ENCODE measurements at places on chromosomes 11 and 22. TPM values are rescaled to one million over a fixed set of nuclear protein-coding genes. Genes with fewer than 3 reads are reported as not detected.

Gene THY1
- 376 TPM for total RNA-seq

- peak; percentile 23 for DNase-seq
Measured at GRCh38 chr22:25375683-25376082, 156.2 kb downstream of the CRYBB2 start.

- DNase-seq = no peak
Measured at GRCh38 chr22:17243524-17243923, 24.3 kb upstream of the ADA2 start.

DNA sequence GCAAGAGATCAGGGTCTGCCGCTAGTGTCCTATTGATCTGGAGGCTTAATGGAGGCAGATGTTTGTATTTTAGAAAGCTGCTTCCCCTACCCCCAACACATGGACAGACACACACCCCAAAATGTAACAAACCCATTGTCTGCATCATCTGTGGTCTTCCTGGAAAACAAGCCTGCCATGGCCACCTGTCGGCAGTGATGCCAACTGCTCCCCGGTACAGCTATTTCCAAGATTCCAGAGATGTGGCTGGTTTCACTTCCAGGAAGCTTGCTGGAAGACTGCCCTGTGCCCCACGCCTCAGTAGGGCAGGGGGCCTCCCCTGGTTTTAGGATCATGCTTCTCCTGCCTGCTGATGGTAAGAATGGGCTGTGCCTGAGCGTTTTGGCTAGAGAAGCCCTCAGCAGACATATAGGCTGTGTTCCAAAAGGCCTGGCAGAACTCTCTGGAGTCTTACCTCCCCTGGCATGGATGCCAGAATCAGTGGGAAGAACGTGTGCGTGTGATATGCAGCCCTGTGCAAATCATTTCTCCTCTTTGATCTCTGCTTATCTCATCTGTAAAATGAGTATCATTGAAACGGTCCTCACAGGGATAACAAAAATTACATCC lies 108.6 kb downstream of the FBXO7 start:
- no peak for DNase-seq

DNA sequence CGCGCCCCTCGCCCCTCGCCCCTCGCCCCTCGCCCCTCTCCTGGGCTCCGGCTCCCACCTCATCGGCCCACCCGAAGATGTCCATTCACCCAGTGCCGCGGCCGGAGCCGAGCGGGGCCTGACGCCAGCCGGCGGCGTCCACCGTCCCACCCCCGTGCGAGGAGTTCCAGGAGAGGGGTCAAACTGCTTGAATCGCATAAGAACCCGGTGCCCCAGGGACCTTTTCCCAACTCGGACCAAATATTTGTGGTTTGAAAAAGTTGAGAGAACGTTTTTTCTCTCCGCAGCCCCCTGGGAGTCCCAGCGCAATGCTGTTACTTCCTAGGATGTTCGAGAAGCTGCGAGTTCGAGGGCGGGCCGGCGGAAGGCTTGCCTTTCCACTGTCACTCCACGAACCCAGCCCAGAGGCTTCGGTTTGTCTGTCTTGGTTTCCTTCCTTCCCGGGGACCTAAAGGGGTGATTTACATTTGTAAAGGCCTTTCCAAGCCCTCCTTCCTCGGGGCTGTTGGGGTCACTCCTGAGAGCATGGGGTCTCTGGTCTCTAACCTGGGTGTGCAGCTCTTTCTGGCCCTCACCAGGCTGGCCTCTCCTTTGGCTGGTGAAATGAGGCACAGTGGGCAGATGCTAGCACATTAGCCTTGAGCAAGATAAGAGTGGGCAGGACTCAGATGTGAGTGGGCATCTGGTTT lies 38.0 kb downstream of the ETS1 start:
- peak; percentile 22 for DNase-seq

DNA sequence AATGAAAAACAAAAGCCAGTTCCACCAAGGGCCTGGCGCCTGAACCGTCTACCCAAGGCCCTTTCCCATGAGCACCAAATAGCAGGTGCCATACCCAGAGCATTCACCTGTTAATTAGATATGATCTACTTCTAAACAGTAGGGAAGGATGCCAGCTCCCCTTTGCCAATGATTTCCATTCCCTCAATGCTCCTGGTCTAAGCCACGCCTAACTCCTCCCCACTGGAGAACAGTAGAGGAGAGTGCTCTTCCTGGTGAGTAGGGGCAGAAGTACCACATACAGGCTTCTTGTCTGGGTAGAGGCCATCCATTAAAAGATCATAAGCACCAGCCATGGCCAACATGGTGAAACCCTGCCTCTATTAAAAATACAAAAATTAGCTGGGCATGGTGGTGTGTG lies 40.7 kb downstream of the PACSIN2 start:
- no peak for DNase-seq

GRCh38 chr11:113464416-113464815 lies 10.8 kb downstream of the DRD2 start:
- DNase-seq = no peak

GRCh38 chr11:113193946-113194345 lies 120.4 kb upstream of the TTC12 start:
- DNase-seq = no peak

DNA sequence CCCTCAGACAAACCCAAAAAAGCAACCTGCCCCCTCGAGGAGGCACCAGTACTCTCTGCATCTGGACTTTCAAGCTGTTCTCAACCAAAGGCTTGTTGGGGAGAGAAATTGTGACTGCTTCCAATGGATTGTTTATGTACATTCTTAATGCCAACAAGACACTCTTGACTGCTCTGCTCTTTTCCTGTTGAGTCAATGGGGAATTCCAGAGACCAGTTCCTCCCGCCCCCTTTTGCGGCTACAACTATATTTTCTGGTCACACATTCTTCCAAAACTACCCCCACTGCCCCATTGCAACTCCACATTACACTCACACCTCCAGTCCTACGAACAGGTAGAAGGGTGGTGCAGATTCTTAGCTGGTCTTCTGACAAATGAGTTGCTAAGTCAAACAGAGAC lies 187.0 kb downstream of the DSCAML1 start:
- no peak for DNase-seq

Gene CDC42EP2
- 15.2 TPM for total RNA-seq

DNA sequence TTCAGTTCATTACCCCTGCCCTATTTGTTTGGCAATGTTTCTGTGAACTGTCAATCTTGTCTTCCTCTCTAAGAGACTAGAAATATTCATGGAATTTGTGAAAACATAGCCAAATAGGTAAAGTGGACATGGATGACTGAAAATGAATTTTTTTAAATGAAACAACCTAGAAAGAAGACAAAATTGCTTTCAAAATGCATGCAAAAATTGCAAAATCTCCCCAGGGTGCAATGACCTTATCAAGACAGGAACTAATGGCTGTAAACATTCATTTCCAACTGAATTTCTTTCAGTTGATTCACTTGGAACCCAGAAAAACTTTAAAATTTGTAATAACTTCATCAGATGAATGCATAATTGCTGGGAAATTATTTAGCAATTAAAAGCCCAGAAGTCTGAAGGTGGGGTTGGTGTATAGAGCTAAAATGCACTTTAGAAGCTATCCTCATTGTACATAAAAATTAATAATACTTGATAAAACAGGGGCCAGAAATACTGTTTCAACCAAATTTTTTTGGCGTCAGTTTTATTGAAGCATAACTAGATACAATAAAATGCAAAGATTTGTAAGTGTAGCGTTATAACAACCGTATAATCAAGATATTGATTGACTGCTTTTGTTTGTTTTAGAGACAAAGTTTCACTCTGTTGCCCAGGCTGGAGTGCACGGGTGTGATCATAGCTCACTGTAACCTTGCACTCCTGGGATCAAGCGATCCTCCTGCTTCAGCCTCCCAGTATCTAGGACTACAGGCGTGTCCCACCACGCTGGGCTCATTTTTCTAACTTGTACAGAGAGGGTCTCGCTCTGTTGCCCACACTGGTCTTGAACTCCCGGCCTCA lies 27.6 kb upstream of the SLC35C1 start:
- no peak for DNase-seq

DNA sequence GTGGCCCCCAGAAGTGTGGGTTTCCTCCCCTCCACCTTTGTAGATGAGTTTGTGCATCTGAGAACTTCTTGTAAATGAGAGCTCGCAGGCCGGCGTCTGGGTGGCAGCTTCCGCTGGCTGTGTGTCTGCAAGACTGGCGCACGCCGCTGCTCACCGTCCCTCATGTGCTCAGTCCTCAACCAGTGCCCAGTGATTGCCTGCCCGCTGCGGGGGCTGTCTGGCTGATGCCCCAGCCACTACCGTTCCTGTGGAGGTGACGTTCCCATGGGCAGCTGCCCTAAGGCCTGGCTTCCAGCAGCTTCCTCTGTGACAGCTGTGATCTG lies 8.8 kb downstream of the TBX1 start:
- no peak for DNase-seq

DNA sequence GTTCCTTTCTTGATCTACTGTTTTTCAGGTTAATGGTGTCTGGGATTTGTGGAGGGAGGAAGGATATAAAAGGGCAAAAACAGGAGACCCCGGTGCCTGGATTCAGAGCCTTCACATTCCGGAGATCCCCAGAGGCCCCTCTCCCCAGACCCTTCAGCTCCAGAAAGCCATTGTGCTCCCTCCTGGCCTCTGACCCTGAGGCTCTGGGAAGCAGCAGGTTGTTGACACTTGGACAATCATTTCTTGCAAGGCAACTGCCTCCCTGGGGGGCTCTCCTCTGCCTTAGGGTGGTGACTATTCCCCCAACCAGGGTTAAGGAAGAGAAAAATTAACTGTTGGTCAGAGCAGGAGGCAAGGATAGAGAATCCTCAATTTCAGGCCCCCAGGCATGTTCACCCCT lies 86.9 kb upstream of the NNMT start:
- no peak for DNase-seq

GRCh38 chr22:30998329-30998728 lies 29.3 kb downstream of the TUG1 start:
- DNase-seq = no peak

DNA sequence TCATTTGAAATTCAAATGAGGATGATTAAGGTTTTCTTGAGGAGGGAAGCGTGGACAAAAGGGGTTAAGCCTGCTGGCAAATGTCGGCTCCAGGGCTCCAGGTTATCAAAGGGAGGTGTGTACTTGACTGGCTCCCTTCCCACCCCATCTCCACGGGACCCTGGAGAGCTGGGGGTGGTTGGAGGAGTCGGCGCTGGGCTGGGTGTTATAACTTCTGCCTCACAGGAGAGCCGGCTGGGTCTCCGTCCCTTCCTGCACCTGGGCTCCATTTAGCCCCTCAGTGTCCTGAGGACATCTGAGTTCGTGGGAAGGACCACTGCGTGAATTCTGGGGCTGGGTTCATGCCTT lies 15.6 kb downstream of the POU2F3 start:
- DNase-seq = no peak

DNA sequence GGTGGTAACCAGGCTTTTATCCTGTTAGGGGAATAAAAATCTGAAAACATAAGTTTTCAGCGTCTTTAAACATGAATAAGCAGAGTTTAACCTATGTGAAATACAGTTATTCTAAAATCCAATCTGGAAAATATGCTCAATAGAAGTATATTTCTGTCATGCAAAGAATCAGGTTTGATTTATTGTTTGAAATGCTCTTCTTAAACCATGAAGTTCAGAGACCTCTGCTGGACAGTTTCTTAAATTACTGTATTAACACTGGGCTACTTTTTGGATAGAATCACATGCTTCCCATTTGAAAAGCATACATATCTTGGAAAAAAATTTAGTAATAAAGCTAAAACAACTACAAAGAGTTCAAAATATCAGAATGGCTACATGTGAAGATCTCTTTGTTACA lies 25.4 kb downstream of the APIP start:
- DNase-seq = no peak

Gene SPON1
- total RNA-seq = 4.1 TPM

DNA sequence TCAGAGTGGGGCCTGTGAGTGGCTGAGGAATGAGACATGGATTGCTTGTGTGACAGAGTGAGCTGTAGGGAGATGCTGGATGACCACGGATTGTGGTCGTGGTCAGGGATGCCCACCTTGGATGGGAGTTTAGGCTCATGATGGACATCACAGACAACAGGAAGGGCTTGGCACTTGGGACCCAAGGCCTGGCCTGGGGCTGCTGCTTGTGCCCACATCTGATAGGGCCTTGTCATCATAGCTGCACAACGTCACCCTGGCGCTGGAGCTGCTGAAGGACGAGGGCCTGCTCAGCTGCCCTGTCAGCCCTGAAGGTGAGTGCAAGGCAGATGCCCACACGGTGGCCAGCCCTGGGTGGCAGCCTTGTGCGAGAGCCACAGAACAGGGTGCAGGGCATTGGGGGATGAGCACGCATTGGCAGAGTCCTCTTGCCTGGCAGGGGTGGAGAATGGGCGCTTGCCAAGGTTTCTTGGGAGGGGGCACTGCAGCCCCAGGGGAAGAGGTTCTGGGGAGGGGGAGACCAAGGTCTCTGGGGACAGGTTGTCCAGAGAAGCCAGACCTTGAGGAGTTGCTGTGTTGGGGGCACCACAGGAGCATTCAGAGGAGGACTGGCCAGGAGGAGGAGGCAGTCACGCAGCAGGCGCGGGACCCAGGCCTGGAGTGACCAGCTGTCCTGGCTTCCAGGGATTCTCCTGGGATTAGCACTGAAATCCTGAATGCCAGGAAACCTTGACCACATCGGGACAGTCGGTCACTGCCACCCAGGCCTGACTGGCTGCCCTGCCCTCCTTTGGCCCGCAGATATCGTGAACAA lies 25.0 kb downstream of the PARVG start:
- DNase-seq = peak; percentile 6

DNA sequence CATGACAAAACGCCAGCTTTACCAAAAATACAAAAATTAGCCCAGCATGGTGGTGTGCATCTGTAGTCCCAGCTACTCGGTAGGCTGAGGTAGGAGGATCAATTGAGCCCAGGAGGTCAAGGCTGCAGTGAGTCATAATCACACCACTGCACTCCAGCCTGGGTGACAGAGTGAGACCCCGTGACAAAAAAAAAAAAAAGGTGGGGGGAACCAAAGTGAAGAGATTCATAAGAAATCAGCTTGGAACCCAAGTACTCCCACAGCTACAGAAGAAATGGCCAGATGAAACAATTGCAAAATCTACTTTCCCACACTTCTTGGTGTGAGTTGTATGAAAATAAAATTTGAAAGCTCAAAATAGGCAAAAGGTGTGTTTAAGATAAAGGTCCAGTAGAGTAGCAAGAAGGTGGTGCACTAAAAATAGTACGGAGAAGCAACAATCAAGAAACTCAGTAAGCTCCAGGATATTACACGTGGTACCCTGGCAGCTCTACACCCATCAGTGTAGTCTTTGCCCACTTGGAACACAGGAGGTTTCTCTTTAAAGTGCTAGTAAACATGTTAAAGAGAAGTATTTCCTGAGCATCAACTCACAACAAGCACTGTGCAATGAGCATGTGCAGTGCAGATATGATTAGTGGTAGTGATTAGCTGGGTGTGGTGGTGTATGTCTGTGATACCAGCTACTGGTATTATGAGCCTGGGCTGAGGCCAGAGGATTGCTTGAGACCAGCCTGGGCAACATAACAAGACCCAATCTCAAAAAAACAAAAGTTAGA lies 5.3 kb downstream of the HARBI1 start:
- DNase-seq = no peak

GRCh38 chr11:3905080-3905953 lies 49.9 kb downstream of the STIM1 start:
- DNase-seq = no peak

Gene GSTT2B
- total RNA-seq = 23.2 TPM

DNA sequence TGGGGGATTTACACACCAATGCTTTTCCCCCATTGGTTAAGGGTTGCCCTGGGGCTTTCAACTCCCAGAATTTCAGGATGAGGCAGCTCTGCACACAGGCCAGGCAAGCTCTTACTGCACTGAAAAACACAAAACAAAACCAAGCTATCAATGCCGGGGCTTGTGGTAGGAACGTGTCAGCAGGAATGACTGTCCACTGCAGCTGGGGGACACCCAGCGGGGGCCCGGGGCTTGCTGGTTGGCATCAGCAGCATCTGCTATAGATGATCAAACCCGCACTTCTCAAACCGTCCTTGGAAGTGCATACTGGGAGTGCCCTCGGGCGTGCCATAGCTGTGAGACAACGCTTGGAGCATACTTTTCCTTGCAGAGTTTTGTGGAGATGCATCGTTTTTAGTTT lies 7.7 kb downstream of the TP53AIP1 start:
- no peak for DNase-seq

Measured in WTC11 (cell line).